ENCODE measurements at places on chromosomes 2 and 18.
A peak's percentile ranks its signal among the peaks of the same experiment; 100 is the strongest.

DNA sequence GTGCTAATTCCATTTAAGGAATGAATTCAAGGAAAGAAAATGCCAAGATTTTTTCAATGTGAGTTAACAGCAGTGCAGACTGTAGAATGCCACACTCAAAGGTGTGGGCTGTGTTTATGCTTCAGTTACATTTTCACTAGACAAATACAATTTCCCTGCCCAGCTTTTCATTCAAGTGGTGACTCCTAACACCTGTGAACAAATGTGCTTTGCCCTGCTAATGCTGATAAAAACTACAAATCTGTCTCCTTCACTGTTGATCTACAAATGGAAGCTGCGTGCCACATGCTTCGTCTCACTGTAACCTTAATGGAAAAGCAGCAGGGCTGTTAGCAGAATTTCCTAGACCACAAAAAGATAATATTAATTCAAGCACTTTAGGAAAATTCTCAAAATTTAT is 19.8 kb upstream of the TCF4 start:
- DNase-seq: no peak

DNA sequence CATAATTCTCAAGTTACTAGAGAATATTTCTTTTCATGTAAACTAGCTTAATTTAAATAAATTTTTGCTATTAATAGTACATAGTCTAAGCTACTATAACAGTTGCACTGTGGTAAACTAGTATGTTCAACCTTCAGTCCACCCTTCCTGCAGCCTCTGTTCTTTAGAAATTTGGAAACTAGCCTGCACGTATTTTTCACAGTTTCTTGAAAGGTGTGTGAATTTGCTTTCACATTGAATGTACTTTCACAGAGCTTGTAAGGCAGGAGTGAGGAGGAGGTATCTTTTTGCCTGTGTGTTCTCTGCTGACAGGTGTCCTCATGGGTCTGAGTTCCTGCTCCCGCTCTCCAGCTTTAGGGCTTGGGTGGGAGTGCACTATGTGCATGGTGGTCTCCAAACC is 117.5 kb downstream of the ATP9B start:
- no peak for DNase-seq

GRCh38 chr2:201126308-201127151 is 10.6 kb downstream of the CFLAR start:
- DNase-seq: no peak

GRCh38 chr2:12227941-12228608 is 481.6 kb downstream of the LPIN1 start:
- DNase-seq: no peak

GRCh38 chr2:72887740-72888437 is 681 bp downstream of the SPR start:
- DNase-seq: peak; percentile 93
